ENCODE measurements at places on chromosomes 13 and 19.

DNA sequence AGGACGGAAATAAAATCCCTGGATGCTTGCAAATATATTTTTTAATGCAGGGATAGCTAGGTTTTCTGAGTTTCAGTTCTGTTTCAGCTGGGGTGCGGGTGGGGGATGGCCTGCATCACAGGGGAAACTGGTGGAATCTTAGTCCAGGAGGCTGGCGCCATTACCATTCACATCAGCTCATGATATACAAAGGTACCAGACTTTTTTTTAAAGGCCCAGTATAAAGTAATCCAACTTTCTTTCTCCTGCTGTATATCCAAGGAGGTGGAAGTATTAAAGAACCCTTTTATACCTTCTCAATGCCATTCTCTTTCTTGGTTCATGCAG lies 343.8 kb downstream of the KCNRG start:
- DNase-seq, result no peak

GRCh38 chr13:60009300-60010253 lies 154.2 kb downstream of the DIAPH3 start:
- no peak for DNase-seq

GRCh38 chr19:32041681-32042292 lies 303.6 kb upstream of the ZNF507 start:
- peak; percentile 29 for DNase-seq

DNA sequence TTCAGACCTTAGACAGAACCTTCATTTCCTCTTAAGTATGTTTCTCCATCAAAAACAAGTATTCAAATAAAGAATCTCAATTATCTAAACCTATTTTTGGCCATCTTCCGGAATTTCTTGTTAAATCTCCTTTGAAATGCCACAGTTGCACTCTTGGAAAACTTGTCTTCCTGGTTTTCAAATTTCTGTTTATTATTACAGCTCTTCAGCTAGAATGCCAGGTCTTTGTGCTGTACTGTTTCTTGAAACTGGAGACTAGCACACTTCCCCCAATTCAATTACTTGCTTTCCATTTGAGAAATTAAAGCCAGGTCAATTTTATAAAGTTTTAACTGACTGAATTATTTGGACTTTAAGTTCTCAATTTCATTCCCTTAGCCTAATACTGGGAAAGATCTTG lies 10.2 kb downstream of the KCNRG start:
- DNase-seq, result peak; percentile 32

DNA sequence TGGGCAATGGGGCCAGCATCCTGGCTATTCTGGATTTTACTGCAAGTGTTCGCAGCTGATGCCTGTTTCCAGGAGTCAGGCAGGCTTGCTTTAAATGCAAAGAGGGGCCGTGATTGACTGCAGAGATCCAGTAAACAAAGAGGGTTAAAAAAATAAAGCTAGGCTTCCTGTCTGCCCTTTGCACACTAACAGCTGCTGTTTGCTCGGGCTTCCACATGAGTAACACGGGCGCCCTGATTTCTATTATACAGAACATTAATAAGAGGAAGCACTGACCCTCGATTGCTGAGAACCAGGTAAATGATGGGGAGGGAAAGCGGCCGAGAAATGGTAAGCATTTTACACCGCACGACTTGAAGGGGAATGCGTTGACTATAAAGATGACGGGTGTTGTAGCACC lies 254.2 kb upstream of the ZNF507 start:
- no peak for DNase-seq

DNA sequence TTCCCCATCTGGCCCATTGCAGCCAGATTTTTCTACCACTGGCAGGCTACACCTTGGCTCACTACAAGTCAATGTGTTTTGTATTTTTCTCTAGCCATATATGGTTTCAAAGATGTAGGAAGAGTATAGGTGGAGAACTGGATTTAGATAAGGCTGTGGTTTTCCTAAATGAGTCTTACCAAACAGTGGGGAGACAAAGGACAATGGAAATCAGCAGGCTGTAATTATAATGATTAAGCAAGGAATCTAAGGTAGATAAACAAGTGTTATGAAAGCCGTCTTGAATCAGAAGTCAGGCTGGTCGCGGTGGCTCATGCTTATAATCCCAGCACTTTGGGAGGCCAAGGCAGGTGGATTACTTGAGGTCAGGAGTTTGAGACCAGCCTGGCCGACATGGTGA lies 11.2 kb downstream of the IGFL1 start:
- DNase-seq, result no peak

- DNase-seq, result no peak
Observed at GRCh38 chr13:106989876-106990275, 421.9 kb upstream of the ARGLU1 start.
